ENCODE measurements at places on chromosomes 11 and 22. TPM values are rescaled to one million over a fixed set of nuclear protein-coding genes. Genes with fewer than 3 reads are reported as not detected.

DNA sequence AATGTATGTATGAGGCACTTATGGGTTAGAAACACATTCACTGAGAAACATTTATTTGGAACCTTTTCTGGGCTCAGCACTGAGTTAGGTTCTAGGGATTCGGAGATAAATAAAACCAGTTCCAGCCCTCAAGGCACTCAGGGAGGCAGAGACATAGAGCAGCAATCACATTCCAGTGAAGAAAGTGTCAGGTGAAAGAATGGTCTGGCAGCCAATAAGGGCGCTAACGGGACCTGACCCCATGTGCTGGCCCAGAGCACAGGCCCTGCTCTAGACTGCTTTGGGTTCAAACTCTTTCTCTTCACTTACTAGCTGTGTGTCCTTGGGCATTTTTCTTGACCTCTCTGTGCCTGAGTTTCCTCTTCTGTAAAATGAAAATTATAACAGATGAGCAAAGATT lies 146.0 kb upstream of the SYT13 start:
- H3K27ac ChIP-seq: no peak overlapping the region
- H3K27me3 ChIP-seq: peaks cover 23% of the 10 kb centered on the region
- no peaks in the 10 kb centered on the region for H3K4me1 ChIP-seq
- no peak for DNase-seq
- no peak overlapping the region for H3K4me3 ChIP-seq

DNA sequence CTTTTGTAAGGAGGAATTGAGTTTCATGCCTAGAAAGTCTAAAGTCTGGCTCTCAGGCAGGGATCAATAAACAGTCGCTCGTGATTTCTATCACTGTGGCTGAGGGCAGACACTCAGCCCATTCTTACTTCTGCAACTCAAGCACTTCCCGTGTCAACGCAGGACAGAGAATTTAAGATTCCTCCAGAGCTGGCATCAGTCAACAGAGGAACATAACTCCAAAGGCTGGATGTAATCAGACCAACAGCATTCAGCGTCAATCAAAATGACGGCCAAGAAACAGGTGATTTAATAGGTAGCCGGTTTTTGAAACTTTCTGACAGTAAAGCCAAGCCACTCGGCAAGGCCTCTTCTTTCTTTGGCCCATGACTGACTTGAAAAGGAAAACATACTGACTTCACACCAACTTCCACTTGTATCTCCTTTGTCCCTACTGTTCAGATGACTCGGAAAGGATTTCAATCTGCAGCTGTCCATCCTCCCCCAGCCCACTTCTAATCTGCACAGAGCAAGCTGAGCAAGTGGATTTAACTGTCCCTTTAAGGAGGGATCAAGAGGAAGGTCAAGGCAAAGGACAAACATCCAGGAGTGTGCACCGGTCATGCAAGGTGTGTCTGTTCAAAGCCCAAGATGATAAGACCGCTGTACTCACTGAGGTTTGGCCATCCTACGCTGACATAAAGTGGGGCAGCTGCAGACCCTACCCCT lies 9.5 kb downstream of the VPS37C start:
- H3K27me3 ChIP-seq: no peaks in the 10 kb centered on the region
- H3K4me3 ChIP-seq: no peak overlapping the region
- peaks cover 16% of the 10 kb centered on the region for H3K4me1 ChIP-seq
- no peaks in the 10 kb centered on the region for H3K36me3 ChIP-seq

DNA sequence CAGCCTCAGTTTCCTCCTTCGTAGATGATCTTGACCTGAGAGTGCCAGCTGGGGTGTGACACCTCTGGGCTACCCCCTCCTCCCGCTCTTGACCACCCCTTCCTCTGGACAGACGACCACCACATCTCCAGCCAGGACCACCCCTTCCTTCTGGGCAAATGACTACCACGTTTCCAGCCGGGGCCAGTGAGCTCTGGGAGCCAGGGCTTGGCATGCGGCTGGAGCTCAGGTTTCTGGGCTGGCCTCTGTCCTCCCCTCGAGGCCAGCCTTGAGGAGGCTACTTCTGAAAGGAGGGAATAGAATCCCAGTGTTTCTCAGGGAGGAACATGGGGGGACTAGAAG lies 120.9 kb downstream of the KCNQ1OT1 start:
- H3K36me3 ChIP-seq: no peaks in the 10 kb centered on the region
- no peaks in the 10 kb centered on the region for H3K27me3 ChIP-seq
- no peak overlapping the region for H3K27ac ChIP-seq
- DNase-seq: no peak

DNA sequence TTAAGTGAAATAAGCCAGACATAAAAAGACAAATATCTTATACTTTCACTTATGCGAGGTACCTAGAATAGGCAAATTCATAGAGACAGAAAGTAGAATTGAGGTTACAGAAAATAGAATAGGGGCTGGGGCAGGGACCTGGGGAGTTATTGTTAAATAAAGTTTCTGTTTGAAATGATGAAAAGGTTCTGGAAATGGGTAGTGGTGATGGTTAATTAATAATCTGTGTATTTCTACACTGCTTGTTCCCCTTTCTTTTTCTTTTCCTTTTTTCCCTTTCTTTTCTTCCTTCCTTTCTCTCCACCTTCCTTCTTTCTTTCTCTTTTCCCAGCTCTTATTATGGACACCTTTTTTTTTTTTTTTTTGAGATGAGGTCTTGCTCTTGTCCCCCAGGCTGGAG lies 2.8 kb downstream of the NAALADL1 start:
- H3K27ac ChIP-seq: no peak overlapping the region
- no peak overlapping the region for H3K4me3 ChIP-seq
- H3K36me3 ChIP-seq: no peaks in the 10 kb centered on the region
- peaks cover 3% of the 10 kb centered on the region for H3K27me3 ChIP-seq
- DNase-seq: no peak

- H3K27me3 ChIP-seq: no peaks in the 10 kb centered on the region
- no peaks in the 10 kb centered on the region for H3K36me3 ChIP-seq
- no peak overlapping the region for H3K27ac ChIP-seq
- no peaks in the 10 kb centered on the region for H3K4me1 ChIP-seq
Observed at GRCh38 chr22:48700566-48701295, 1126.9 kb downstream of the BRD1 start.

- H3K36me3 ChIP-seq: no peaks in the 10 kb centered on the region
- no peak overlapping the region for H3K27ac ChIP-seq
- no peak overlapping the region for H3K4me3 ChIP-seq
- H3K27me3 ChIP-seq: peaks cover 30% of the 10 kb centered on the region
- no peaks in the 10 kb centered on the region for H3K4me1 ChIP-seq
- DNase-seq: no peak
Observed at GRCh38 chr11:76321820-76322524, 59.0 kb downstream of the THAP12 start.

GRCh38 chr11:13258855-13259254 lies 18.7 kb upstream of the BMAL1 start:
- no peak for DNase-seq
- H3K4me3 ChIP-seq: no peak overlapping the region
- H3K27me3 ChIP-seq: no peaks in the 10 kb centered on the region
- peaks cover 23% of the 10 kb centered on the region for H3K4me1 ChIP-seq
- H3K36me3 ChIP-seq: no peaks in the 10 kb centered on the region
- H3K27ac ChIP-seq: no peak overlapping the region

- H3K4me3 ChIP-seq: no peak overlapping the region
- DNase-seq: no peak
- H3K27ac ChIP-seq: no peak overlapping the region
- H3K27me3 ChIP-seq: no peaks in the 10 kb centered on the region
Observed at GRCh38 chr22:27934069-27934468, 15.0 kb upstream of the PITPNB start.

DNA sequence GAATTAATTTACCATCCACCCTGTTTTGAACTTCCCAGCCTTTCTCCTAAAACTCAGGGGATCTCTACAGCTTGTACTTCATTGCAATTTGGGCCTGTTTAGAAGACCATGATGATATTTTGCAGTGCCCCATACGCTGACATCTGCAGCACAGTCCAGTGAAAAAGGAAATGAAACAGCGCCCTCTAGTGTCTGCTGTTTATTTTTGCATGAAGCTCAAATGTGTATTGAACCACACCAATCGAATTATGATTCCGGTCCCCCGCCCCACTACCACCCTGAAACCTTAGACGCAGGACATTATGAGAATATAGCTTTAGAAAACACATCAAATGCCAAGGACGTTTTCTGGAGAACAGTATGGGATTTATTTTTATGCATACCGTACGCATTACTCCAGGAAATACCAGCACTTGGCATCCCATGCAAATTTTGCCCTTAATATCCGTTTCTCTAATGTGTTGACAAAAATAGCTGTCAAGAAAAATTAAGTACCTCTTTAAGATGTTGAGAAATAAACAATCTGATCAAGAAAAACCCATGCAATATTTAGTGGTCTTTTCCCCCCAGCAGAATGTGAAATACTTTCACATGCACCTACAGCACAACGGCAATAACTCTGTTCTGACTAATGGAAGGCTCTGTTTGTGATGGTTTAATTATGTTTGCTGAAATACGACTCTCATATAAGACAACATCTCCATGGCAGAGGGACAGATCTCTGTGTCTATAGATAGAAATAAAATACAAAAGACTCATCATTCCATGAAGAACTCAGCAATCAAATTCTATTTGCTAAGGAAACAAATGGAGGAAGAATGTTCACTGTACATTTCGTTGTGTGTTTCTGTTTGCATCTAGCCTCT lies 93.9 kb downstream of the TECTA start:
- H3K4me1 ChIP-seq: no peaks in the 10 kb centered on the region
- DNase-seq: peak; percentile 25
- no peaks in the 10 kb centered on the region for H3K36me3 ChIP-seq

GRCh38 chr11:75474878-75475766 lies 42.1 kb upstream of the KLHL35 start:
- H3K4me1 ChIP-seq: peaks cover 10% of the 10 kb centered on the region
- H3K36me3 ChIP-seq: no peaks in the 10 kb centered on the region
- H3K27me3 ChIP-seq: no peaks in the 10 kb centered on the region
- no peak overlapping the region for H3K4me3 ChIP-seq

DNA sequence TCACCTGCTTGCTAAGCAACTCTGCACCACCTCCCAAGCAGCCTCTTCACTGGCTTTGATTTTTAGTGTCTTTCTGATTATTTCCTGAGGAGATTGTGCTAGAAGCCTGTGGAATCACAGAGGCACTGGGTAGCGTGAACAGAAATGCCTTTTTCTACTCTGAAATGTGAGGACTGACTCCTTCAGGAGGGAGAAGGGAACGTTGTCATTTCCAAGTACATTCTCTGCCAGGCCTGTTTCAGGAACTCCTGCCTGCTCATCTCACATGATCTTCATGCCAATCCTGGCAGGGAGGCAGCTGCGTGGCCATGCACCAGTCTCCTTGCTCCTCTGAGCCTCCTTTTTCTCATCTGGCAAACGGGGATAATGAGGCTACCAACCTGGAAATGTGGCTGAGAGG lies 49.8 kb upstream of the PRDM11 start:
- no peak overlapping the region for H3K27ac ChIP-seq
- H3K4me3 ChIP-seq: no peak overlapping the region
- DNase-seq: no peak
- H3K4me1 ChIP-seq: peaks cover 18% of the 10 kb centered on the region
- no peaks in the 10 kb centered on the region for H3K36me3 ChIP-seq

- no peaks in the 10 kb centered on the region for H3K27me3 ChIP-seq
- no peaks in the 10 kb centered on the region for H3K4me1 ChIP-seq
- H3K4me3 ChIP-seq: no peak overlapping the region
Observed at GRCh38 chr11:86360775-86361395, 13.8 kb upstream of the CCDC81 start.

DNA sequence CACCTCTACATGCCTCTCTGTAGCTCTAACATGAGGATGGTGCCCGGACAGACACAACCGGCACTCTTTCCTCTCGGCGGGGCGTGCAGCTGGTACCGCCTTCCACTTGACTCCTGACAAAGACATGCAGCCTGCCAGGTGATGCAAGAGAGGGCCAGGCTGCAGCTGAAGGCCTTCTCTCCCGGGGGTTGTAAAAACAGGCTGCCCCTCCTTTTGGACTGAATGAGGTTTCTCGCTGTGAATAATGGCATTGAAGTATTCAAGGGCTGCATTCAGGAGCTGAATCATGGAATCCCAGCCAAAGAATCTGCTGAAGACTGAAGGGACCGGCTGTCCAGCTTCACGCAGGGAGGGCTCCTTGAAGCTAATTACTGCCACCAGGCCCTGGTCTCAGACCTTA lies 110.9 kb downstream of the GALNT18 start:
- no peak overlapping the region for H3K27ac ChIP-seq
- peak; percentile 49 for DNase-seq
- H3K4me3 ChIP-seq: no peak overlapping the region
- peaks cover 11% of the 10 kb centered on the region for H3K27me3 ChIP-seq
- no peaks in the 10 kb centered on the region for H3K4me1 ChIP-seq

DNA sequence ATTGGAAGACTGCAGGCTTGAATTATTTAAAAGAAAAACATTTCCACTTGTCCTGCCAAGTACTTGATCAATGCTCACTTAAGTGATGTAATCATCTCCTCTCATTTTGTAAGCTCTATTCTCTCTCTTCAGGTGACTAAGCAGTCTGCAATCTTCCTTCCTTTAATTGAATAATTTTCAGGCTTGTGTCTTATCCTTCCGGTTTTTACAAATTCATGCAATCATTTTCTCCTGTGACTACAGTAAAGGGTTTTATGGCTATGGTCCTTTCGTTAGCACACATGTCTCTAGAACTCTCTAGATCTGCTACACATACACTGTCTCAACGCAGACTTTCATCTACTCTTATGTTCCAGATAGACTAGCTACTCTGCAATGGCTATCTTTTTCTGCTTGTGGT lies 12.6 kb upstream of the UPB1 start:
- peaks cover 27% of the 10 kb centered on the region for H3K4me1 ChIP-seq
- peak; percentile 93 for DNase-seq
- no peaks in the 10 kb centered on the region for H3K36me3 ChIP-seq

DNA sequence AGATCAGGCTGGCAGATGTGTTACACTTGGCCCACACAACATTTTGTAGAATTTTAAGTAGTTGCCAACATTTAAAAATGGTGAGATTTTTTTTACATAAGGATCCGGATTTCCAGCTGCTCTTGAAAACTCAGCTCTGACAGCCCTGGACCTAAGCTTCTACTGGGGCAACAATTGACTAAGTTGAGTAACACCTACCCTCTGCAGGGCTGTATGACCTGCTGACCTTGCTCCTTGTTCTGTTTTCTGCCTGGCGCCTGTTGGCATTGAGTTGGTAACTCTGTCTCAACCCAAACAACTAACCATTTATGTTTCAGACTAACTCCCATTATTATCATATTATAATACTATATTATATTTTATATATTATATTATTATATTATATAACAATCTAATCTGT lies 21.1 kb upstream of the LRRC55 start:
- H3K27me3 ChIP-seq: no peaks in the 10 kb centered on the region
- no peak for DNase-seq
- H3K36me3 ChIP-seq: no peaks in the 10 kb centered on the region
- H3K4me3 ChIP-seq: no peak overlapping the region

DNA sequence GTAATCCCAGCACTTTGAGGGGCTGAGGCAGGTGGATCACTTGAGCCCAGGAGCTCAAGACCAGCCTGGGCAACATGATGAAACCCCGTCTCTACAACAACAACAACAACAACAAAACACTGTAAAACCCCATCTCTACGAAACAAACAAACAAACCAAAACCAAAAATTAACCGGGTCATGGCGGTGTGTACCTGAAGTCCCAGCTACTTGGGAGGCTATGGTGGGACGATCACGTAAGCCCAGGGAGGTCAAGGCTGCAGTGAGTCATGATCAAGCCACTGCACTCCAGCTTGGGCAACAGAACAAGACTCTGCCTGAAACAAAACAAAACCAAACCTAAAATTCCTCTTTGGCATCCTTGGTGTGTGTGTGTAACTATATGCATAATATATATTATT lies 7.0 kb upstream of the POLA2 start:
- no peaks in the 10 kb centered on the region for H3K4me1 ChIP-seq
- no peak for DNase-seq
- no peak overlapping the region for H3K27ac ChIP-seq

Gene GDPD4
- not detected for total RNA-seq

Gene OR10G6
- not detected for total RNA-seq

Gene RPUSD4
- total RNA-seq: 21.6 TPM

Gene TCN1
- 0.45 TPM for total RNA-seq
